HFF-Myc (cell line): ENCODE measurements at places on chromosomes 12 and 14.

GRCh38 chr12:750366-751191 lies 1.8 kb upstream of the WNK1 start:
- no peak for DNase-seq

DNA sequence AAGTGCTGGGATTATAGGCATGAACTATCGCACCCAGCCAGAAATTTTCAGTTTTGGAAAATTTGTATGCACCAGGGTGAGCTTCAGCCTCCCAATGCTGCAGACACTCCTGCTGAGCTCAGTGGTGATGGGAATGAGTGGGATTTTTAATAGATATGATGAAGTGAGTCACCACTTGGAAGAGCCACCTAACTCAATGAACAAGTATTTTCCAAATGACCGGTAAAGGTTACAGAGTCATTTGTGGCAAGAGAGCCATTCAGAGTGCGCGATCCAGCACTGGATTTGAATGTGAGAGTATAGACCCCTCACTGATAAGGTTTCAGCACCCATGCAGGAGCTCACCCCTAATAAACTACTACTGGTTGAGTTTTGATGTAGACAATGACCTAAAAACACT lies 100.7 kb downstream of the PPP2R5C start:
- DNase-seq, result no peak

- DNase-seq, result peak; percentile 72
Observed at GRCh38 chr14:89399594-89400068, 17.4 kb downstream of the FOXN3 start.

GRCh38 chr12:1500095-1500801 lies 94.1 kb downstream of the FBXL14 start:
- no peak for DNase-seq

DNA sequence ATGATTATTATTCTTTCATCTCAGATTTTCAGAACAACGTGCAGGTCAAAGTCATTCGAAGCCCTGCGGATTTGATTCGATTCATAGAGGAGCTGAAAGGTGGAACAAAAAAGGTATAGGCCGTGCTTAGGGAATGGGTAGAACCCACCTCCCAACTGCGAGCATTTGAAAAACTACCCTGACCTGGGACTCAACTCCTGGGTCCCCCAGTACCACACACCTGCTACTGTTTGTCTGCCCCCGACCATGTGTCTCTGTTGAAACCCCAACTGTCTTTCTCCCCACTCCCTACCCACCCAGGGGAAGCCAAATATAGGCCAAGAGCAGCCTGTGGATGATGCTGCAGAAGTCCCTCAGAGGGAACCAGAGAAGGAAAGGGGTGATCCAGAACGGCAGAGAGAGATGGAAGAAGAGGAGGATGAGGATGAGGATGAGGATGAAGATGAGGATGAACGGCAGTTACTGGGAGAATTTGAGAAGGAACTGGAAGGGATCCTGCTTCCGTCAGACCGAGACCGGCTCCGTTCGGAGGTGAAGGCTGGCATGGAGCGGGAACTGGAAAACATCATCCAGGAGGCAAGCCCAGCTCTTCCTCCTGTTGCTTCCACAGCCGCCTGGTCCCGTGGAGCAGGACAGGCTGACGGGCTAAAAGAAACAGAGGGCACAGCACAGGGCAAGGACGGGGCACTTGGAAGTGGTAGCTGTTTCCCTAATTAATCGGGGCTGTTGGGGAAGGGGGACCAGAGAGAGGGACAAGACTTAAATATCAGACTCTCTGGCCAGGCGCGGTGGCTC lies 20.5 kb downstream of the AGAP2 start:
- DNase-seq, result no peak

GRCh38 chr14:102625564-102626296 lies 33.3 kb downstream of the RCOR1 start:
- no peak for DNase-seq

GRCh38 chr12:53983568-53983949 lies 1.4 kb upstream of the HOXC10 start:
- DNase-seq, result no peak

- DNase-seq, result no peak
Observed at GRCh38 chr12:59185295-59185694, 265.0 kb upstream of the LRIG3 start.

DNA sequence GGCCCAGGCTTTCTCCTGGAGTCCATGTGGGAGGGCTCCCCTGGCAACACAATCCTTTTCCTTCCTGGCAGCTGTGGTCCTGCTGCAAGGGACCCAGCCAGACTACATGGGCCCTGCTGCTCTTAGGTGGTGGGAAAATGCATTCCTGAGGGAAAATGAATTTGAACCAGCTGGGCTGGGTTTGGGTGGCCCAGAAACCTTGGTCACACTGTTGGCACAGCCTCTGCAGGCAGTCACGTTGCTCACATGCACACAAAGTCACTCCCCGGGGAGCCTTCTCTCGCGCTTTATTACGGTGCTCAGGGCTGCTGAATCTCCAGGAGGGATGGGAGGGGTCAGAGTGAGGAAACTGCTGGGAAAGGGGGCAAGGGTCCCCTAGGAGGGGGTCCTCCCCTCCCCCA lies 17.2 kb downstream of the PLEKHG3 start:
- peak; percentile 51 for DNase-seq

- DNase-seq, result no peak
Observed at GRCh38 chr12:131282292-131283080, 328.8 kb downstream of the ADGRD1 start.

GRCh38 chr12:77686760-77687159 lies 143.9 kb upstream of the NAV3 start:
- DNase-seq, result no peak

DNA sequence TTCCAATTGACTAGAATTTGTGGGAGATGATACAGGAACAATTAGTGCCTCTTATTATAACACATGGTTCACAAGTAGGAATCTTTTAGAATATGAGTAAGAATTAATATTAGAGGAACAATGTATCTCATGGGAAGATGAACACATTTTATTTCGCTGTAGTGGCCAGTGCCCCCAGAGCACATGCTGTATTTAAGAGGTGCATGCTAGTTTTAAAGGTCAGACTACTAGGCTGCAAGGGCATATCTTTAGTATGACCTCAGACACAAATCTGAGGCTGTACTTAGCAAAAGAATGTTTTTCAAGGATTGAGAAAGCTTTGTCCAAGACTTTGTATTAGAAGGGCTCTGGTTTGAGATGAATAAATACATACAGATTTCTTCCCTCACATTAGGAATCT lies 586.9 kb downstream of the CCER1 start:
- no peak for DNase-seq

GRCh38 chr14:69630360-69630759 lies 19.0 kb downstream of the SUSD6 start:
- no peak for DNase-seq

GRCh38 chr12:26088998-26089397 lies 35.8 kb downstream of the BHLHE41 start:
- DNase-seq, result no peak

DNA sequence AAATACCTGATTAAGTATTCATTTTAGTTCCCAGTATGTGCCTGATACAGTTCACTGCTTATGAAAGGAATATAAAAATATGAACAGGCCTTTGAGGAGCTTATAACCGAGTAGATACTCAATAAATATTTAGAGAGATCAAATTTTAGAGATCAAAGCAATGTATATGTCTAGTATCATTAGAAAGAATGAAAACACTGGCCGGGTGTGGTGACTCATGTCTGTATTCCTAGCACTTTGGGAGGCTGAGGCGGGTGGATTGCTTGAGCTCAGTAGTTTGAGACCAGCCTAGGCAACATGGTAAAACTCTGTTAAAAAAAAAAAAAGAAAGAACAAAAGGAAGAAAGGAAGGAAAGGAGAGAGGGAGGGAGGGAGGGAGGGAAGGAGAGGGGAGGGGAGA lies 113.2 kb upstream of the EEA1 start:
- DNase-seq, result no peak

GRCh38 chr12:129556082-129556481 lies 347.7 kb downstream of the TMEM132D start:
- no peak for DNase-seq

GRCh38 chr12:127024791-127025190 lies 1242.2 kb upstream of the TMEM132C start:
- DNase-seq, result no peak
